ENCODE measurements at places on chromosomes 4 and X.

GRCh38 chr4:54728368-54728767 is 70.6 kb downstream of the KIT start:
- no peak for DNase-seq

GRCh38 chrX:136754651-136755050 is 26.1 kb downstream of the ARHGEF6 start:
- no peak for DNase-seq

GRCh38 chr4:36426741-36427140 is 145.3 kb downstream of the DTHD1 start:
- DNase-seq, result no peak

DNA sequence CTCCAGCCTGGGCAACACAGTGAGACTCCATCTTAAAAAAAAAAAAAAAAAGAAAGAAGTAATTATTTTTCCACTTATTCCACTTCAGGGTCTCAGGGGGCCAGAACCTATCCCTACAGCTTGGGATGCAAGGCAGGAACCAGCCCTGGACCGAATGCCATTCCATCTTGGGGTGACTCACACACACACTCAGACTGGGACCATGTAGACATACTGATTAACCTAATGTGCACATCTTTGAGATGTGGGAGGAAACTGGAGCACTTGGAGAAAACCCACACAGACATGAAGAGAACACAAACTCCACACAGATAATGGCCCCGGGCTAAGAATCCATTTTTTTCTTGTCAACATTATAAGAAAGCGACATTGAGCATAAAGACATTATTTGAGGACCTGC is 132.5 kb downstream of the PTTG2 start:
- DNase-seq, result no peak

DNA sequence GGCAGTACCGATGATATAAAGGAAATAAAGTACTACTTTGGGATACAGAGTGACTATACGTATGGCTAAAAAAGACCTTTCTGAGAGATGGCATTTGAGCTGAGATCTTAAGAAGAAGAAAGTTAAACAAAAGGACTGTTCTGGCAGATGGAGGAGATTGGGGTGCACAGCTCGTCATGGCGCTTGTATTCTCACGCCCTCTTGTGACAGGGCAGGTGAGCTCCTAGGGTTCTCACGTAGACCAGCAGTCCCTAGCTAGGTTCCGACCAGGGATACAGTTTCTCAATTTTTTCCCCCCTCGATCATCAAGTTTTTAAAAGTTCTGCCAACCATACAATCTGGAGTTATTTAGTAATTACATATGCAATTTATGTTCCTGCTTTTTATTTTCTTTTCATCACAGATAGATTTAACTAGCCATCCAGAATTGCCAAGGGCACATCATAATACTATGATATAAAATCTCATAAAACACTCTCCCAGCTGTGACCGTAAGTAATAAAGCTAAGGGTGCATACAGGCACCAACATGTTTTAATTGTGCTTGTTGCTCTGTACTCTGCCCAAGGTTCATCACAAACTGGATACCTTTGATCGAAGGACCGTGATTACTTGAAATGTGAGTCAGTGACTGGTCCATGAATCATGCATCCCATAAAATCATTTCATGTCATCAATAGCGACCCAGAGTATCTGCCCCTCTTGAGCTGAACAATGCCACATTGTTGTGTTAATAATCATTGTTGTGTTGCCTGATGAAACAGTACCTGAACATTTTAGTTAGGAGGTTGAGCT is 69.4 kb upstream of the ZNF518B start:
- no peak for DNase-seq

GRCh38 chr4:68658672-68659071 is 11.8 kb downstream of the UGT2B15 start:
- no peak for DNase-seq

DNA sequence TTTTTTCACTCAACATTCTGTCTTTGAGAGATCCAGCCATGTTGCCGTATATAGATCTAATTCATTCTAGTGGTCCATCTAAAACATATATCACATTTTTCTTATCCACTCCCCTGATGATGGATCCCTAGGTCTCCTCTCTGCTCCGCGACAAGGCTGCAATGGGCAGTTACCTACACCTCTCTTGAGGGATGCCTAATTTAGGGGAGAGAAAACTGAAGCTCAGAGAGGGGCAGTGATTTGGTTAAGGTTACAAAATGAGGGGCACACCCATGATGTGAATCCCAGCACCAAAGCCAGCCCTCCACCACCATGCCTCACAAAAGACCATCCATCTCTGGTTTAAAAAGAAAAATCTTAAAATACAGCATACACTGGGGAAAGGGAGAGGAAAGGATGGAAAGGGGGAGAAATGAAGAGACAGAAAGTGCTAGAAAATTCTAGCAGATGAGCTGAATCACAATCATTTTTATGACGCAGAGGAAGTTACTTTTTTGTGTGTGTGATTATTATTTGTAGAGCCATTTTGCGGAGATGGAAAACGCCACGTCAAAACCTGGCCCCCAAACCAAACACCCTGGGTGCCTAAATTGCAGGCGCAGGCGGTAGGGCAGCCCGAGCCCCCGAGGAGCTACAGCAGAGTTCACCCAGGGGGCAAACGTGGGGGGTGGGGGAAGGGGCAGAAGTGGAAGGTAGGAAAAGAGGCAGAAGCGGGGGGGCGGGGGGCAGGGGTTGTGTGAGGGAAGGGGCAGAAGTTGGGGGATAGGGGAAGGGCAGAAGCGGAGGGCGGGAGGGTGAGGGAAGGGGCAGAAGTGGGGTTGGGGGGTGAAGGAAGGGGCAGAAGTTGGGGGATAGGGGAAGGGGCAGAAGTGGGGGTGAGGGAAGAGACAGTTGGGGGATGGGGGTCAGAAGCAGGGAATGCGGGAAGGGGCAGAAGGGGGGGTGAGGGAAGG is 1.3 kb upstream of the TSPYL2 start:
- DNase-seq, result no peak

GRCh38 chrX:40383969-40384368 is 196.8 kb upstream of the ATP6AP2 start:
- no peak for DNase-seq

GRCh38 chr4:53432528-53433424 is 55.3 kb downstream of the FIP1L1 start:
- no peak for DNase-seq

DNA sequence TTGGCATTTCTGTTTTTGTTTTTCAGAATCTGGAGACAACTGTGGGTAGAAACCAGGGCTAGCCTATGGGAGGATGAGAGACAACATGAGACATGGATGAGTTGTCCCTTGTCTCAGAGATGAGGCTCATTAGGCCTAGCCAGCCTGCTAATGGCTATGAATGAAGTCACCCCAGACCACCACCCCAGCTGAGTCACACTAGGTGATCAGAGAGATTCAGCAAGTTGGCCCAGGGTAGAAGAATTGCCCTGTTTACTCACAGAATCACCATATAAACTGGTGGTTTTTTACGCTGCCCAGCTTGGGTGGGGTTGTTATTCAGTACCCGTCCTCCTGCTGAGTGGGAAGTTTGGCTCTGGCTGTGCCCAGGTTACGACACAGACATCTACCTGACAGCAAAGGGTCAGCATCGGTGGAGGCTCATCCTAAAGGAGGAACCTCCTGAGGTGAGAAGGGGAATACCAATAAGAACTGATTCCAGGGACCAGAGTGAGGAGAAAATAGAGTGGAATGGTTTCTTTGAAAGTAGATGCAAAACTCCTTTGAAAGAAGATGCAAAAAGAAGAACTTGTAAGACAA is 17.2 kb upstream of the ARSJ start:
- no peak for DNase-seq

DNA sequence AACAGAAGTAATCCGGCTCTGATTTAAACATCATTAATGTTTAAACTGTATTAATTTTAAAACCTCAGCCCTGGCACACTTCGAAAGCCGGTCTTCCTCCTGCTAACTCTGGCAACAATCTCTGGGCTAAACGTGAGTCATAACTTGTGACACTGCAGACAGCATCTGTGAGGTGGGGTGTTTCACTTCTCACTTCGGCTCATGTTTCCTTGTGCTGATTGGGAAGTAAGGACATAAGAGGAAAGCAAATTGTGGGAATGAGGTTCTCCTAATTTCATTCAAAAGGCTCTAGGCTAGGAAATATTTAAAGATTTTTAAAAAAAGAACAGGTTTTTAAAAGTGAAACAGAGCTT is 139.9 kb upstream of the USP9X start:
- DNase-seq, result no peak

DNA sequence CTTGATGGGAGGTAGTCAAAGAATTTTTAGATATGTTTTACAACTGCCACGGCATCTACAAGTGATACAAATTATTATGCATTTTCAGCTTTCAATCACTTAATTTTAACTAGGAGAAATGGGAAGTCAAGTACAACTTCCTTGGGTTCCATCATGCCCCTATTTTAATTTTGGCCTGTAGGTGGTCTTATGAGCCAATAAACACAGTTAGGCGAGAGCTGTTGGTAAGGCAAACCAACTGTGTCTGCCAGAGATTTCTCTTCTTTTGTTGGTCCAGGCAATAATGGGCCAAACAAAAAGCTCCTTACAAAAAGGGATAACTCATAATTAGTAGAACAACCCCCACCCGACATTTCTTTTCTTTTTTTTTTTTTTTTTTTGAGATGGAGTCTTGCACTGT is 63.3 kb upstream of the ARX start:
- no peak for DNase-seq

DNA sequence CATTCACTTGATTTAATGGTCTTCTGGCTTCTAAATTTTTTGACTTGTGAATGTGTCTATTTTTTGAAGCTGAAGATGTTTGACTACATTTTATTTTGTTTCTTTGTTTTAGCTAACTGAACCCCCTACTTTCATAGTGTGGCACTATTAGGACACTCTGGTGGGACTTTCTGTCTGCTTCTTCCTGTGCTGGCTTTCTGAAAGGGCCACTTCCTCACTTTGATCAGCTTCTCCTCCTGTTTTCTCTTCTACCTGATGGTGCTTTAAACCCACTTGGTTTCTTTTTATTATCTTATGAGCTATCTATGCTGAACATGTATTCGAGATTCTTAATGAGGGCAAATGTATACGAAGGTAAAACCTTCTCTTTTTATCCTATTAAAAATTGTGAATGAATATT is 186.1 kb upstream of the CASK start:
- no peak for DNase-seq

- no peak for DNase-seq
Observed at GRCh38 chr4:137471895-137472294, 60.4 kb downstream of the PCDH18 start.

DNA sequence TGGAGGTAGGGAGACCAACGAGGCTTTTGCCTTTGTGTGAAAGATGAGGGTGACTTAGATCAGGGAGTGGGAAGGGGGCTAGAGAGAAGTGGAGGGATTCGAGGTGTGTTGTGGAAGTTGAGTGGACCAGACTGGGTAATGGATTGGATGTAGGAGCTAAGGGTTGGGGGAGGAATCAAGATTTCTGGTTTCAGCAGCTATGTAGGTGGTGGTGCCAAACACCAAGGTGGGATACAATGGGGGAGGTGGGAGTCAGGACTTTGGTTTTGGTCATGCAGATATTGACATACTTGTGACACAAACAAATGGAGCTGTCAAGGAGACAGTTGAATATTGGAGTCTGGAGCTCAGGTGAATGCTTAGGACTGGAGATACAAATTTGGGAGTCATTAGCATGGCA is 71.0 kb downstream of the TSC22D3 start:
- no peak for DNase-seq

GRCh38 chr4:172083272-172083671 is 270.1 kb downstream of the GALNTL6 start:
- DNase-seq, result no peak

GRCh38 chrX:33307911-33308354 is 96.6 kb upstream of the DMD start:
- no peak for DNase-seq

- DNase-seq, result no peak
Observed at GRCh38 chr4:166065324-166065723, 192.3 kb downstream of the TLL1 start.

DNA sequence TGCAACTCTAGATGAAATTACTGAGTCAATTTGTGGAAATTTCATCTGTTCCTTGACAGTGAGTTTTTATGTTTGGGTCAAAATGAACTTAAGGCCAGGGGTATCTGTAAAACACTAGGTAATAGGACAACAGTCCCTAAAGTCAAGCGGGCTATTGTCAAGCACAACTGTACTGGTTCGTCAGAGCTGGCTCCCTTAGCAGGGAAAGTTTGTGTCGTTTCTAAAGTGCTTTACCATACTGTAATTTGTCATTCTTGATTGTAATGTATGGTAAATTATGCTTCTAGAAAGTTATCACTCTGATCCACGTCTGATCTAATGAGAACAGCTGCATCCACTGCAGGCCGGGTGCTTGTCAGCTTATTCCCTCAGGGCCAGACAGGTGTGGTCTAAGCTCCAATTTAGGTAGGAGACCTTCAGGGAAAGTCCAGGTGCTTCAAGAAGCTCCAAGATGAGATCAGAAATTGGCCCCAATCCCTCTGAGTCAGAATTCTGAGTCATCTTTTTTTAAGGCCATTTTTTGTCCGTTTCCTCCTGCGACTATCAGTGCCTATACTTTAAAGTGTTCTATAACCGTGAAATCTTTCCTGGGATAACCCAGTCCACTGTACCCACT is 92.2 kb downstream of the PALLD start:
- DNase-seq, result no peak

DNA sequence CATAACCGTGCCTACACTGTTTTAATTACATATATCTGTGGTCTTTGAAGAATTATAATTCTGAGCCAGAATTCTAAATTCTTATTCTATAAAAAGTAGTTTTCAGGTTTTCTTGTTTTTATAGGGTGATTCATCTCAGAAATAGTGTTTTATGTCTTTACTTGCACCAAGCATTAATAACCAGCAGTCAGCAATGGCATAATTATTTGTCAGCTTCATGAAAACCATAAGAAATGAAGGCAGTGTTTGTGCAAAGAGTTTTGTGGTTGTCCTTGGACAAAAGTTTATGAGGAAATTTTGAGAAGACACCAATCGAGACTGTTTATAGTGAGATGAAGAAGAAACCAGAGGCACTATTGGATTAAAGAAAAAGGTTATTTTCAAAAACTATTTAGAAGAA is 37.2 kb downstream of the EDNRA start:
- DNase-seq, result no peak

DNA sequence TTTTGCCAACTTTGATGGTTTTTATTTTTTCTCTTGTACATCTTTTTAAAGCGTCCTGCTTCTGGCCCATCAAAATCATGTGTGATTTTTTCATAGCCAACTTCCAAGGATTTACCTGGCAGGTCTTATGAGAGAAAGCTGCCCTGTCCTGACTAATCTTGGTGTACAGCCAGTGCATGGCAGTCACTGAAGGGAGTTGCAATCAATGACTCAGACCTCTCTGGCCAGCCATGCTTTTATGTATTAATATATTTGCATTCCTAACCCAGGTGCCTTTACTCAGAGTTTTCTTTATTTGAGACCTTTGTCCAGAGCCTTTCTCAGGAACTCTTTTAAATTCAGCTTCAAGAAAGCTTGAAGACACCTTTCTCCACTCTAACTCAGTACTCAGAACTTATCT is 691.5 kb upstream of the HTR2C start:
- no peak for DNase-seq

GRCh38 chr4:126859314-126859713 is 773.4 kb upstream of the INTU start:
- DNase-seq, result no peak

- no peak for DNase-seq
Observed at GRCh38 chr4:90183254-90183653, 56.1 kb downstream of the CCSER1 start.

GRCh38 chr4:132417220-132417619 is 731.9 kb upstream of the PCDH10 start:
- no peak for DNase-seq

GRCh38 chr4:134028421-134028820 is 173.2 kb downstream of the PABPC4L start:
- no peak for DNase-seq

- DNase-seq, result no peak
Observed at GRCh38 chr4:174397366-174398155, 113.8 kb downstream of the CEP44 start.

- DNase-seq, result no peak
Observed at GRCh38 chr4:1097553-1097952, 15.8 kb downstream of the RNF212 start.
